Stimulated activated CD4-positive, alpha-beta T cell treated with anti-CD3 and anti-CD28 coated beads, Interleukin-1b, Interleukin-23, amount 100 ng/mL, for 1 hour (primary cell): ENCODE measurements at places on chromosomes 5 and 9.
A peak's percentile ranks its signal among the peaks of the same experiment; 100 is the strongest.

DNA sequence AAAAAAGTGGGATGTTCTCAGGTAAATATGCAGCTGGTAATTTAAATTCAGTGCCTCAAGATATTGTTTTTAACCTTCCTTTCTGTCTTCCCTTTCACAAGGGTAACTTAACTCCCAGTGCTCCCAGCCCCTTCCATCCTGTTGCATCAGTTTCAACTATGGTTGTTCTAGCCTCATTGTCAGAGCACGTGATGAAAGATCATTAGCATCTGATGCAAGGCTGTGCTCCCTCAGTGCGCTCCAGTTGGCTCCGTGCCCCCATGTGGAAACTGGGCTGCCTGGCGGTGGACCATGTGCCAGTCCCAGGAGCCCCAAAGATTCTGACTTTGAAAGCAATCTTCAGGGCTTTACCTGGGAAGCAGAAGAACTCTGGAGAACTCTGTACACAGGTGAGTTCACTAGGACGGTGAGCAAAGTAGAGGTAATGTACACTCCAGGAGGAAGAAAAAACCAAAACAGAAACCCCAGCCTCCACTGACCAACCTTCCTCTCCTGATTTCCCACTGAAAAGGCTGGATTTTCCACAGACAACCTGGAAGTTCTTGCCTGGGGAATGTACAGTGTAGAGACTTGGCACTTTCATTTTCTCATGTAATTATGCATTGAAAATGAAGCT, 96.9 kb downstream of the SLC1A3 start:
- DNase-seq: no peak

DNA sequence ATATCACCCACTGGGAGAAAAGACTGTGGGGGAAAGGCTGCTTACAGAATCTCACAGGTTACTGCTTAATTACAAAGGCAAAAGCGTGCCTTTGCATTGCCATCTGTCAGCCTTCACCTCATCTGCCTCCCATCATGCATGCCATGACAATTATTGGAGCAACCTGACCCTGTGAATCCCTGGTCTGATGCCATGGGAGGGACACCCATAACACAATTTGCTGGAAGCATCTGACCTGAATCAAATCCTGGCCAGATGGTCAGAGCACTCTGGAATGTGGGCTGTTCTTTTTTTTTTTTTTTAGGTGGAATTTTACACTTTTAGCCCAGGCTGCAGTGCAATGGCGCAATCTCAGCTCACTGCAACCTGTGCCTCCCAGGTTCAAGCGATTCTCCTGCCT, 11.6 kb upstream of the RETREG1 start:
- no peak for DNase-seq

DNA sequence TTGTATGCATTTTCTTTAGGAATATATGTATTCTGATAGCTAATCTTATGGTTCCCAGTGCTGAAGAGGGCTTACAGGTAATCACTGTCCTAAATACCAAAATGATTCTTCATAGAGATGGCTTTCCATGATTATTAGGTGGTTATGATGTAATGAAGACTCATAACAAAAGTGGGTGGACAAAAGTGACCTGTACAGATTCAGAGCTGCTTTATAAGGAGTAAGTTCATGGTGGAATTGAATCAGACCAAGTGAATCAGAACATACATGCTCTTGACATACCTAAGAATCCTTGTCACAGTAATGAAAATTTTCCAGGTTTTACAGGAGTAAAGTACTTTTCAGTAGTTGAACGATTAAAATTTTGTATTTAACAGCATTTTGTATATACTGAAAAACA, 105.6 kb downstream of the NIPBL start:
- DNase-seq: no peak

GRCh38 chr9:133147412-133148198, 16.1 kb downstream of the GBGT1 start:
- DNase-seq: peak; percentile 72

- no peak for DNase-seq
Measured at GRCh38 chr5:141478321-141478945, 2.7 kb downstream of the PCDHGC3 start.

GRCh38 chr5:52748590-52748989, 39.1 kb upstream of the ITGA1 start:
- DNase-seq: no peak

DNA sequence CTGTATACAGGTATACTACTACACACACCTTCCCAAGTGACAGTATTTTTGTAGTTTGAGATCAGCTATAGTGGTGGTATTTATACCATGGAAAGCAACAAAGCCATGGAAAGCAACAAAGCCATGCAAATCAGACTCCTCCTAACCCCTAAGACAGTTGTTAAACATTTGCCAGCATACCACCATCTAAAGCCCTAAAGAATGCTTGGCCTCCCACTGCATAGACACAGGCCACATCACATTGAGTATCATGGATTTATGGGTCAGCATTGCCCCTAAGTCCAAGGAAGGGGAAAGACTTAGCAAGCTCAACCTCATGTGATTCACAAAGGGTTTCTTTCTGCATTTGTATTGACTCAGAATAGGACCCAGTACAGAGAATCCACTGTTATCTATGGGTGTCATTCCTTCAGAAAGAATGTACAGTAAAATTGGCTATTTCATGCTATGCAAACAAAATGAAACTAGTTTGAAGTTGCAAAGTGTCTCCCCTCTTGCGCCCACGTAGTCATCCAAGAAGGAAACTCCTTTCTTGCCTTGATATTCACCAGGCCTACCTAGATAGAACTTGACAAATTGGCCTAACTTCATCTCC, 70.4 kb upstream of the IQGAP2 start:
- DNase-seq: no peak

DNA sequence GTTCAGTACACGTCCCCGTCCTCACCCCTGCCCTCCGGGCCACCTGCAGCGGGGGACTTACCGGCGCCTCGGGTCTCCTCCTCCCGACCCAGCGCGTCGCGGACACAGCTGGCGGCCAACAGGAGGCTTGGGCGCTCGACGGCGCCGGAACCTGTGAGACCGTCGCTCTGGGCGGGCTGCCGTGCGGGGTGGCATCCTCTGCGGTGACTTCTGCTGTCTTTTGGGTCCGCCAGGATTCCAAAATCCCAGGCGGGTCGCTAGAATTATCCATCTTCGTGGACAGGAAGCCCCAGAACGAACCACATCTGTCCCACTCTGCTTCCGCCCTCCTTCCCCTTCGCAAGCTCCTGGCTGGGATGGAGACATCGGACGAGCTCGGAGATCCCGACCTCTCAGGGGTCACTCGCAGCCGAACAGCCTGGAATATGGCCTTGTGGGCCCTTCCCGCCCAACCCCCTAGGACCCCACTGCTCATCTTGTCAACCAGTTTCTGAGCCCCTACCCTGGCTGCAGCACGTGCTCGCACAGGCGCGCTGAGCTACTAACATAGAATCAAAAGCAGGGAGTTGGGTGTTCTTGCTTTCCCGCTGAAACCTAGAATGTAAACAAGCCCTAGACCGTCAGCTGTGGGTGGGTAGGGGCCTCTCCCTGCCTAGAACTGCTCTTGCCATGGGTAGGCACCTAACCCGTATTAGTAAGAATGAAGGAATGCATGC, 947 bp upstream of the MARCHF3 start:
- no peak for DNase-seq

DNA sequence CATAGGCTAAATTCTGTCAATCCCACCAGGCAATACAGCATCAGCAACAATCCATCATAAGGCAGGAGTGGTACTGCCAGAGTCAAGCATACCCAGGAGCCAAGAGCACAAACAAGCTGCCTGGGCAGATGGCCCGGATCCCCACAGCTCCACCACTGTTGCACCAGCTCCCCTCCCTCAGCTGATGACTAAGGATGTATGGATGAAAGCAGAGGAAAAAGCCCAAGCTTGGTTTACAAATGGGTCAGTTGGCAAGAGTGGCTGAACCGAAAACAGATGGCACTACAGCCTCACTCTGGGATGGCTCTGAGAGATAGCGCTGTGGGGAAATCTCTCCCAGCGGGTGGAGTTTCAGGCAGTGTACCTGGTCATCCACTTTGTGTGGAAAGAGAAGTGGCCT, 29.4 kb downstream of the DROSHA start:
- DNase-seq: no peak

DNA sequence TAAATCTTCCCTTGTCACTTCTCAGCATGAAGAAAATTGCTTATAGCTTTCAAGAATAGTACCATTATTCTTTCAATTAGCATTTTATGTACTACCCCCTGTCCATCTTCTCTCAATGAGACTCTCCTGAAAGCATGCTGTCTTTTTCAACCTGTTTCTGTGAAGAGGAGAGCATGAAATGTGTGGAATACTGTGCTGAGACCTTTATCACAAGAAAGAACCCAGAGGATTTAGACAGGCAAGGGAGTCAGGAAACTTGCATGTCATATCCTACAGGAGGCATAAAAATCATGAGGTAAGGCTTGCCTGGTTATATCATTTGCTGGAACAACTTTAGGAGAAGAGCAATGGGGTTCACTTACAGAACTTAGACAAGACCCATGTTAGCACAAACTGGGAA, 56.7 kb upstream of the LPAR1 start:
- no peak for DNase-seq

DNA sequence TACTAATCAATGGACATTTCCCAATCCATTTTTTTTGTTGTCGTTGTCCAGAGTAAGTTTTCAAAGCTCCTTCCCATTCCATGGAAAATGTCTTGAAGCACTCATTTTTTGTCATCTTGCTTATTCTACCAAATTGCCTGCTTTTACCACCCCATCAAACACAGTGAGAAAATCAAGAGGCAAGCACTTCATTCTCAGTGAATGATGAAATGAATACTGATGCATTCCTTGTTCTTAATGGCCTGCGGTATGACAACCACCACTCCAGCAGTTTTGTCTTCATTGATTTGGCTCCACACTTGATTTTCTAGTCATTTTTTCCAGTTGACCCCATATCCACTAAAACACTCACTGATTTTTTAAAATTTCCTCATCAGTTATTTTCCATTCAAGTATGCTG, 193.5 kb upstream of the ANKH start:
- no peak for DNase-seq

- no peak for DNase-seq
Measured at GRCh38 chr5:52751137-52751536, 36.6 kb upstream of the ITGA1 start.
